ENCODE measurements at places on chromosomes 3 and 15.

DNA sequence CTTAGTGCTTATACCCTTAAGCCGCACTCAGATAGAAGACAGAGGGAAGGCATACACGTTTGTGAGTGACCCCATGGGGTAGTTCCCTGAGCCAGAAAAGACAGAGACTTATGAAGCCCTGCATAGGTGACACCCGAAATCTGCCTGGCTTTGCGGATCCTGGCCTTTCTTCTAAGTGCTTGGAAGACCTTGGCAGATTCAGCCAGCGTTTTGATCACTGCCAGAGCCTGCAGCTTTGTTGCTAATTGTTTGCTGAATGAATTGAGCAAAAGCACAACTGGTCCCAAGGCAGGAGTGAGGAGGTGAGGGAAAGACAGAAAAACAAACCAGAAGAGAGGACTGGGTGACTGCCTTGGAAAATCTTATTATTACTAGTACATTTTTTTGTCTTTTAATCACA lies 168.3 kb upstream of the ICE2 start:
- no peak for DNase-seq

GRCh38 chr3:177906578-177907229 lies 629.5 kb upstream of the KCNMB2 start:
- no peak for DNase-seq

DNA sequence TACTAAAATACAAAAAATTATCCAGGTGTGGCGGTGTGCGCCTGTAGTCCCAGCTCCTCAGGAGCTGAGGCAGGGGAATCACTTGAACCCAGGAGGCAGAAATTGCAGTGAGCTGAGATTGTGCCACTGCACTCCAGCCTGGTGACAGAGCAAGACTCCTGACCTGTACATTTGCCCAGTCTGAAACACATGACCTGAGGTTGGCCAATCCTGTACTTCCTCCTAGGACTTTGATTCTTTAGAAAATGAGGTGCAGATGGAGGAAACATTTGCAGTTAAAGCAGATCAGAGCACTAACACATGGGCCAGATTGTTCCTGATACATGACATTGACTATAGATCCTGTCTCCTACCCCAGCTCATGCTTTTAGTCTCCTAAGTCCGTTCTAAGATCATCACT lies 28.9 kb upstream of the LPP start:
- DNase-seq: no peak

- no peak for DNase-seq
These were observed 42.1 kb downstream of the DNAJB8 start for GRCh38 chr3:128424508-128425069.
